ENCODE measurements at places on chromosomes 5 and 9.

DNA sequence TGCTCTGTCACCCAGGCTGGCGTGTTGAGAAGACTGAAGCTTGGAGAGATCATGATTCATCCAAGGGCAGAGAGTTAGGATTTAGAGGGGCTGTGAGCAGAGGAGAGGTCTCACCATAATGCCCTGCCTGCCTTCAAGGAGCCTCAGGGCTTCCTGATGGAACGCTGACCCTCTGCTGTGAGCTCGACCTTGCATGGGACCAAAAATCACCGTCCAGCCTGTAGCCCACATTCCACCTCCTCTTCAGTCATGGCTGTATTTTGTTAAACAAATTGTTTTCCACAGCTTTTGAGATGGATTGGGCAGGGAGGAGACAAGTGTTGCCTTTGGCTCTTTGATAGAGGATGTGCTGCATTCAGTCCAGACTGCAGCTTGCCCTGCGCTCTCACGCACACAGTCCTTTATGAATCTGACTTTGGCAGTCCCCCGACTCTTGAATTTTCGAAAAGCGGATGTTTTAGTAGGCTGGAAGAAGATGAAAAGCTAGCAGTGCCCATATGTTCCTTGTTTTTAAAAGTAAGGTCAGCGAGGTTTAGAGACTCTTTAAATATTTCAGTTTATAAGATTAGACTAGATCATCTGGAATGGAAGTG, 79.5 kb downstream of the MVB12B start:
- no peak for DNase-seq

DNA sequence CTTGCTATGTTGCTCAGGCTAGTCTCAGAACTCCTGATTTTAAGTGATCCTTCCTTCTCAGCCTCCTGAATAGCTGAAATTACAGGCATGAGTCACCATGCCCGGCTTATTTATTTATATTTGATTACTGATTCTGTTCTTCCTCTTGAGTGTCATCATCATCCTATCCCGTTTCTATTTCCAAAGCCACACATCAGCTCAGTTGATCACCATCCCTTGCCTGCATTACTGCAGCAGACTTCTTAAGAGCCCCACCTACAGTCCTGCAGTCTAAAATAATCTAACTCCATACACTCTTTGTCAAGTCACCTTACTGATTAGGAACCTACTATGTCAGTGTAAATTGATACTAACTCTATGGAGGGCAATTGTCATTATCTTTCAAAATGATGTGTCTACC, 138.9 kb upstream of the RAI14 start:
- no peak for DNase-seq

DNA sequence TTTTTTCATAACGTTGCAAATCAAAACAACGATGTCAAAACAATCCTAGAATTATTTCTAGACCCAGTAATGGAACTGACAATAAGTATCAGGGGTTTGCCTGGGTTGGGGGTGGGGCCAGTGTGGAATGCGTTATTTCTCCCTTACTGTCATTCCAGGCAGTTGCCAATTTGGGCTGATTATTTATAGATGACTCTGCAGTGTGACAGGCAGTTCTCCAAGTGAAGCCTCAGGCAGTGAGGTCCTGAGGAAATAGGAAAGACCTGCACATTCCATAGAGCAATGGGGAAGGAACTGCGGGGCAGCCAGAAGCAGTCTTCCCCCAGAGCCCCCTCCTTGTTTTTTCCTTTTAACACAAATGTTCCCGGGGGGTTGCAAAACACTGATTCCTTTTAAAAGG, 179.0 kb downstream of the YTHDC2 start:
- no peak for DNase-seq

- DNase-seq: no peak
Measured at GRCh38 chr5:95422838-95423237, 31.7 kb downstream of the FAM81B start.
